Left colon (tissue), 2 donors: ENCODE measurements at places on chromosomes 4 and X.

GRCh38 chrX:37783305-37783704 lies 3.4 kb downstream of the CYBB start:
- DNase-seq = no peak

- DNase-seq = no peak
Measured at GRCh38 chr4:139316733-139317132, 14.5 kb upstream of the NDUFC1 start.

DNA sequence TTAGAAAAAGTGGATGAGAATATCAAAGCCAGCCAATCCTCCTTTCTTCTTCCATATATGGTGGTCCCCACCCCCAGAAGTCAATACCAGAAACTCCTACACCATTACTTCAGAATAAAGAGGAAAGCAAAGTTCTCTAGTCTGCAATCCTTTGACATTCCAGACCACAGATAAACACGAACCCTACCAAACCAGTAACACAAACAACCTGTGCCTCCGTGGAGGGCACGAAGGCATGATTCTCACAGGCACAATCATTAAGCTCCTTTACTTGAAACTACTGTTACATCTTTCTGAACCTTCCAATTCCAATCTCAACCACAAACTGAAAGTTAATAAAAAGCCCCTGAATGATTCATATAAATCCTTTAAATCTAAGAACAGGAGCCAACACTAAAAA lies 16.3 kb downstream of the MAML3 start:
- no peak for DNase-seq

DNA sequence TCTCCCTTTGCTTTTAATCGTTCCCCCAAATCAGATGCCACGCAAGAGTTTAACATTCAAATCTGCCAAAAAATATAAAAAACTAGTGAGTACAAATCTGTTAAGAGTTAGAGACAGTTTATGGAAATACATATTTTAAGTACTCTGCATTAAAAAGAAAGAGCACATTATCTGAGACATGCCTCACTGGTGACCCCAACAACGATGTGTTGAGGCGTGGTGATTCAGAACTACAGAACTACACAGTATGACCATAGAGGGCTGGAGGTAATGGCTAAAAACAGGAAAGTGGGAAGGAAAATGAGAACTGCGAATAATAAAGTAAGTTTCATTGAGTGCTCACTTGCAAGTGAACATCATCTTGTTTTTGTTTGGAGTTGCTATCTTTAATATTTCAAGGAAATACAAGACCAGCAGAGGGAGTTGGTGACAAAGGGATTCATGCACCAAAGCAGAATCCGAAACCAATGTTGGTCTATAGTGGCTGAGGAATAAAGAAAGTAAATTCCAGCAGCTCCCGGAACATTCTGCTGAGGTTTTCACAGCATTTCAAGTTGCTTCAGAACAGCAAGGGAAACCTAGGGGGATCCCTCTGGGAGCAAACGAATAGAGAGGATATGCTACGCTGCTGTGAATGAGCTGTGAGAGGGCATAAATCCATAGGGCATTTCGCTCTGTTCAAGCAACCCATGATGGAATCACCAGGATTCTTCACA lies 92.2 kb downstream of the DCHS2 start:
- DNase-seq = no peak

- DNase-seq = no peak
Measured at GRCh38 chrX:24619647-24620046, 27.5 kb downstream of the PCYT1B start.

DNA sequence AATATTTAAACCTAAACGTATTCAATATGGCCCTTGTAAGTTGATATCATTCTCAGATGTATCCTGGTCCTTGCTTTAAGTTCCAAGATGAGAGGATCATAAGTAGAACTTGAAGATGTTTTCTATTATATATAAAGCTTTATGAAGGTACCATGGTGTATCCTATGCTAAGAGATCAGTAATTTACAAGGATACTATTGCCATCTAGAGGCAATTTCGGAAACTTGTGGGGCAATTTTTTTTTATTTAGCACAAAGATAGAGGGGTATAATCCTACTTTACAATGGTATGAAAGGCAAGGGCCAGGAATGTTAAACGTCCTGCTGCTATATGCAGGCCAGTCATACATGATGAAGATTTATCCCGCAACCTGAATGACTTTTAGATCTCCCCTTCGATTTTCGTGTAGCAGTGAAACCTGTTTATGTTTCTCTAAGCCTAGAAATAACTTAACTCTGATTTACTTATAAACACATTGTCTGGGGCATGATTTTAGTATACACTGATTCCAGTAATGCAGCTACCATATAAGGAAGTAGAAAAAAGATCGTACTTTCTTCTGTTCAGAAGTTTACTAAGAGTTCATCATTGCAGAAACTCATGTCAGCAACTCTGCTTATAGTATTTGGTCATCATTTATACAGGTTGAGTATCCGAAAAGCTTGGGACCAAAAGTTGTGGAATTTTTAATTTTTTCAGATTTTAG lies 2.6 kb downstream of the SLC25A31 start:
- DNase-seq = no peak

DNA sequence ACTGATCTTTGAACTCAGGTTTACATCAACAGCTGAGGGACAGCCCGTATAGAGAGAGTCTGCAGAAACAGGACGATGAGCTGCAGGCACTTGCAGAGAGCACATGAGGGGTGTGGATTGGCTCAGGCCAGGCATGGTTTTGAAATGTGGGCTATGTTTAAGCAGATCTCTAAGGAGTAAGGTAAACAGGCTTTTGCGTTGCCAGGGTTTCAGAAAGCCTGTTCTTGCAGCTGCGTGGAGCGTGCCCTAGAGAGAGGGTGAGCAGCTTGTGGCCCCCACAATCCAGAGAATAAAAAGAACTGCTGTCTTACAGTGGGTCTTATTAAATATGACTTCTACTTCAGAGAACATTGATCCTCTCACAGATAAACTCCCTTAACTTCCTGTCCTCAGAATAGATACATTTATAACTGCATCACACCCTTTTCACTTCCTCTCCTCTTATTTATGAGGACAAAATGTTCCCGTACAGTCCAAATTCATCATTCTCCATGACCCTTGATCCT lies 64.1 kb downstream of the TMA16 start:
- DNase-seq = peak; percentile 35

- no peak for DNase-seq
Measured at GRCh38 chr4:158850800-158851644, 82.2 kb downstream of the FNIP2 start.
